ENCODE measurements at places on chromosomes 7 and 10.

GRCh38 chr10:87664276-87664701 is 4.6 kb downstream of the PAPSS2 start:
- no peak for DNase-seq

DNA sequence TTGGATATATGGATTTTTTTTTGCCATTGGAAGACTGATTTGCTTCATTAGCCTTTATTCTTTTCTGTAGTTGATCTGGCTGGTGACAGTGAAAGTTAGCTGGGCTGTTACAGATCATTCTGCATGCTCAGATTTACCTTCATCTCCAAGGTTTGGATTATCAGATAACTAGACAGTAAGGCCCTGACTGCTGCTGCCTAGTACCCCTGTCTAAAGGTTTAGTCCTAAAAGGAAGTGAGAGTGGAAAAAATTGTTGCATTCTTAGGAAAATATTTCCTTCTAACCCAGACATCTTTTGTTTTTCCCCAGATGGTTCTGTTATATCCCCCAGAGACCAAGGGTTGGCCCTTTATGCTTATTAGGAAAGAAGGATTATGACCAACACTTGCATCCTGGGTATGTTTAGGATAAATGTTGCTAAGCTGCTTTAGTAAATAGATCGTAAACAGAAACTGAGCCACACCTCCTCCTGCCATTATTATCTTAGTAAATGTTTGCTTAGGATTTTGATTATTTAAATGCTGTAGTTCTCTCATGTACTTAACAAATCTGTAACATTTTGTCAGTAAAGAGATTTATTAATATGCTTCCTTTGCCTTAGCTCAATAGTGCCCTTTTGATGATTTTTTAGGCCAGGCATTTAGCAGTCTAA is 44.4 kb downstream of the MCU start:
- DNase-seq: no peak

GRCh38 chr7:26863518-26864308 is 677 bp downstream of the SKAP2 start:
- DNase-seq: no peak

DNA sequence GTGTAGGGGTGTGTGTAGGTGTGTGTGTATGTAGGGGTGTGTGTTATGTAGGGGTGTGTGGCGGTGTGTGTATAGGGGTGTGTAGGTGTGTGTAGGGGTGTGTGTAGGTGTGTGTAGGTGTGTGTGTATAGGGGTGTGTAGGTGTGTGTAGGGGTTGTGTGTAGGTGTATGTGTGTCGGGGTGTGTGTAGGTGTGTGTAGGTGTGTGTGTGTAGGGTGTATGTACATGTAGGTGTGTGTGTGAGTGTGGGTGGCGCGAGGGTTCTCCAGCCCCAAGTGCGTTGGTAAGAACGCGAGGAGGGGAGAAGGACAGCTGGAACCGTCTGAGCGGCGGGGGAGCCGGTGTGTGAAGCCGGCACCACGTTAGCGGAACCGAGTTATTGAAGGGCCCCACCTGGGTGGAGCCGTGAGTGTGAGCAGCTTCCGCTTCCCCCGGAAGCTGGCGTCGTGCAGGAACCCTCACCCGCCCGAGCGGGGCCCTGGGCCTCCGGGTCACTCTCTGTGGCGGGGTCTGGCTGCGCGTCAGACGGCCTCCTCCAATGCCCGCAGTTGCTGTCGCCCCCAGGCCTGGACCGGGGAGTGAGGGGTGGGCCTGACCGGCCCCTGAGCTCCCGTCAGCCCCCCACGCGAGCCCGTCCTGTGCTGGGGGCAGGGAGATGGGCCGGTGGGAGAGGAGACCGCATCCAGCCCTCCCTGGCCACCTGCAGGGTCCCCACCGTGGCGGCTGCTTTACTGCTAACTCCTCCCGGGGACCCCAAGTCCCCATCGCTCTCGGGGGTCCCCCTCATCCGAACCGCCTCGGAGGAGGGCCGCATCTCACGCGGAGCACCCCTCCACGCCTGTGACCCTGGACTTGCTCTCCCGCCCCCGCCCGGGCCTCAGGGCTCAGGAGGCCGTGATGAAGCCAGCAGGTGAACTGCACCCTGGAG is 49.6 kb upstream of the PSMG3 start:
- DNase-seq: no peak

DNA sequence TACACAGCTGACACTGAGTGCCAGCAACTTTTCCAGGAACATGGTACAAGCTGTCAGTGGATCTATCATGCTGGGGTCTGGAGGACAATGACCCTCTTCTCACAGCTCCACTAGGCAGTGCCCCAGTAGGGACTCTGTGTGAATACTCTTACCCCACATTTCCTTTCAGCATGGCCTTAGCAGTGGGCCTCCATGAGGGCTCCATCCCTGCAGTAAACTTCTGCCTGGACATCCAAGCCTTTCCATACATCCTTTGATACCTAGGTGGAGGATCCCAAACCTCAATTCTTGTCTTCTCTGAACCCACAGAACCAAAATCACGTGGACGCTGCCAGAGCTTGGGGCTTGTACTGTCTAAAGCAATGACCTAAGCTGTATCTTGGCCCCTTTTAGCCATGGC is 116.8 kb downstream of the IQUB start:
- DNase-seq: no peak

GRCh38 chr10:132910901-132911785 is 31.2 kb downstream of the CFAP46 start:
- peak; percentile 47 for DNase-seq

DNA sequence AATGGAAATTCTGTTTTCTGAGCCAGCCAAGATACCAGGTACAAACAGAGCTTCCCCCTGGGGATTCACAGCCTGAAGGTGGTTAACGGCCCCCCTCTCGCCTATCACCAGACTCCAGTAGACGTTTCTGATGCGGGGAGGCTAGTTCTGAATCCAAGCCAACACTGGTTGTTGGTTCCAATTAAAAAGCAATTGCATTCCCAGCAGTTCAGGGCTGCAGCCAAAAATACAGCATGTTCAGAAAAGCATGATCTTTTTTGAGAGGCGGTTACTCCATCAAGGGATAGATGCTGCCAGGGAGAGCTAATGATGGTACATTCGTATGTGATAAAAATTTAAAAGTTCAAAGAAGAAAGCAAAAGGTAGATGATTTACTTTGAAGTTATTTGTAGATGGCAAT is 481.0 kb downstream of the GALNT17 start:
- peak; percentile 63 for DNase-seq

GRCh38 chr10:21520509-21520908 is 5.0 kb downstream of the SKIDA1 start:
- DNase-seq: peak; percentile 62

DNA sequence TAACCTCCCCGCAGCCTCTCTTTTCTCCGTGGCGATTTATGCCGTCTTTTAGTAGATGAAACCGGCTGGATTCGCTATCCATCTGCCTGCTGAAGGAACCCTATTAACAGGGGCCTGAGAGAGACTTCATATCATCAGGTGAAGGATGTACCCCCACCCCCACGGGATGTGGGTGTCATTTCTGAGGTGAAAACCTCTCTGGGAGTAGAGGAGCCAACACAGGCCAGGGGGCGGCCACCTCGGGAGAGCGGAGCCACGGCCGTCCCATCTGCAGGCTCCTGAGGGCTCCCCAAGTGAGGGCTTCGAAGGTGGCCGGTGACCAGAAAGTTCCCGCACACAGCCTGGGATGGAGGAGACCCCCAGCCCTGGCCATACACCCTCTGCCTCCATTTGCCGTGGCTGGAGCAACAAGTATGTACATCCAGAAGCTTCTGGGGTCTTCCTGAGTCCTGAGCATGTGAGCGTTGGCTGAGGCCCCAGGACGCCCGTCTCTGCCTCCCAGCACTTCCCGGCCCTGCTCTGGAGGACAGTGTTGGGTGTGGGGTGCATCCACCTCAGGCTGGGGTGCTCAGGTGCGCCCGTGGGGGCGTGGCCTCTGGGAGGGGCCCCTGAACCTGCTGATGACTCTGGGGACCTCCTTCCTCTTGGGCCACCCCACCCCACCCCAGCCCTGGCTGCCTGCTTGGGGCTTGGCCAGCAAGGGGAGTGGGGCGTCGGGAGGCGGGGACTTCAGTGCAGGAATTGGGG is 84.7 kb downstream of the NKX6-2 start:
- no peak for DNase-seq

DNA sequence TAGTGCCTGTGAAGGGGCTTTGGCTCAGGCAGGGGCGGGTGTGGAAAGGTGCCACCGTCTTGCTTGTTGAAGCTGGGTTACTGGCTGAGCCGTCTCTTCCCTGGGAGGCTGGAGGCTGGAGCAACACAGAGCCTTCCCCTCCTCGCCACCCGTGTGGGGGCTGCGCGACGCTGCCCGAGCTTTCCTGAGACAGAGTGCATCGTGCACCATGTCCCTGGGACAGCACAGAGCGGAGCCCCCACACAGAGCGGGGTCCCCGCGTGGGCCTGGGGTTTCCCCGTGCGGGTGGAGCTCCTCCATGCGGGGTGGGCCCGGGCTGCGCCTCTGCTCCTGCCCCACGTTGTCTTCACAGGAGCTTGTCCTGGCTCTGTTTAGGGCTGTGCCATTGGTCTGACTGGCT is 69.9 kb downstream of the INPP5A start:
- DNase-seq: no peak

- no peak for DNase-seq
Observed at GRCh38 chr7:138400400-138400886, 59.6 kb upstream of the TRIM24 start.

DNA sequence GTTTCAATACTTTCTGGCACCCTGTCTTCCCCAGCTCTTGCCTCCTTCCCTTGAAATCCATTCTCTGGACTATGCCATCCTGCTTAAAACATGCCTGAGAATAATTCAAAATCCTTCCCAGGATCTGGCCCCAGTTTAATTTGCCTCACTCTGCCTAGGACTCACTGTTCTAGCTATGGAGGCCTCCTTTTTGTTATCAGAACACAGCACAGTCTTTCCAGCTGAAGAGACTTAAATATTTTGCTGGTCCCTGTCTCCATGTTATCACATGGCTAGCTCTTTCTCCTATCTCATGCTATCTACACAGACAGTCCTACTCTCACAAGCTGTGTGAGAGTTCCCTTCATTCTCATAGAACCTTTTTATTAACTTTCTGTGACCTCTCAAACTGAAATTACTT is 194.8 kb downstream of the RNLS start:
- no peak for DNase-seq

DNA sequence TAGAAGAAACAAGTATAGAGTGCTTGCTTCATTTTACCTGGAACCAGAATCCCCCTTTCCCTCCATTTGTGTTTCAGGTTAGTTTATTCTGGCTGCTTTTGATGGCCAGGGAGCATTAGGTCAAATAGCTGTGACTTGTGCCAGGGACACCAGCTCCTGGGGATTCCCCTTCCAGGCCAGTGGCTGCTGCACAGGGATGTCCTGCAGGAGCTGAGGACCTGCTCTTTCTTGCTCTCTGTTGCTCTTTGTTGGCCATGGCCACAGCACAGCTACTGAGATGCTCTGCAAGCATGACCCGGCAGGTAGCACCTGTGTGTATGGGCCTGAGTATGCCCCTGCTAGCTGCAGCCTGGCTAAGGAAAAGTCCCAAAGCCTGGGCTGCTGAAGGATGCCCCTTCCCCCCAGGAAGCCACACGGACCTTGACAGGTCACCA is 208.9 kb downstream of the EBF3 start:
- DNase-seq: no peak

DNA sequence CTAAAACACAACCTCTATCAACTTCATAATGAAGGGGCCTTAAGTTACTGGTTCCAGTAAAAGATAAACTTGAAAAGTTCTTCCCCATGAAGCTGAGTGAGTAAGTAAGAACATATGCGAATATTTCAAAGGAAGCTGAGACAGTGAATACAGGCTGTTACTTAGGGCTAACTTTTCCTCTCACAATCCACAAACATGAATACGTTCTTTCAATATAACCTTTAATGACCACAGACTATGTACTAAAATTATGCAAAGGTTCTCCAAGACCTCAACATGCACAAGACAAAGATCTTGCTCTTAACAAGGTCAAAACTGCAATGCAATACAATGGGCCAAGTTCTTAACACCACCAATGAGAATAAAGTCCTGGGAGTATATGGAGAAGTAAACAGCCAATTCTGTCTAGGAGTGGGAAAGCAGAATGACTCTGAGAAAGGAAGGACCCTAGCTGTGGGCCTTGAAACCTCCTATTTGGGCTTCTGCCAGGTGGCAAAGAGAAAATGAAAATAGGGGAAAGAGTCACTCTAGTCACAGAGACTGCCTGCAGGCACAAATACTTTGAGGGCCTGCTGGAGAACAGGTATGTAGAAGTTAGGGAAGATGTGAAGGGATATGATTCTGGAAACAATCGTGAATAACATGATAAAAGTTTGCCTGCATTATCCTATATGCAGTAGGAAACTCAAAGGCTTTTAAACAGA is 43.7 kb downstream of the OSBPL3 start:
- DNase-seq: no peak

- DNase-seq: no peak
Observed at GRCh38 chr7:138746073-138746472, 44.9 kb upstream of the SVOPL start.

- DNase-seq: no peak
Observed at GRCh38 chr10:70481105-70481504, 2.5 kb downstream of the PALD1 start.

DNA sequence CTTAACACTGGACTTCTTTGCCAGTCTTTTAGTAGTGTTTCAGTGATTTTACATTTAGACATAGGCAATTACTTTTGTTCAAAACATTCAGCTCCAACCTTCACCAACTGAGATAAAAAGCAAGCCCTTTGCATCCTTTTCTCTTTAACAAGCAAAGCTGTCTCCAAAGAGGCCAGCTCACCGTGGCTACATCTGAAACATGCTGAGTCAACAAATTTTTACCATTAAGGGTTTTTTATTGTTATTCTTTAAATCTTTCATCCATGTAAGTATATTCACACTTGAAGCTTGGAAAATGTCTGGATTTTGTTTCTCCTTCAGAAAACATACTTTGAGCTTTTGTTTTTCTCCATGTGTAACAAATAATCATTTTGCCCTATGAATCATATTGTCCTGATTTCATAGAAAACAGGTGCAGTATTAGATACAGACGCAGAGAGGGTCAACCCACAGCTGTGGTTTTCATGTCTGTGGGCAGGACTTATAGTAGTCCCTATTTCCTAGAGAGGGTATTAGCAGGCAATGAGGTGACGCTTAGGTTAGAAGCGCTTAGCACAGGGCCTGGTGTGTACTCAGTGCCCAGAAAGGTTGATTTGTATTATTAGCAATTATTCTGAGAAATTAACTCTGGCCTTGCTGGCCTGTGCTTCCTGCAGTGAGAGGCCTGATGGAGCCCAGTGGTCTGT is 99.5 kb downstream of the MKI67 start:
- no peak for DNase-seq

GRCh38 chr7:116524221-116524608 is 621 bp upstream of the CAV1 start:
- DNase-seq: no peak

DNA sequence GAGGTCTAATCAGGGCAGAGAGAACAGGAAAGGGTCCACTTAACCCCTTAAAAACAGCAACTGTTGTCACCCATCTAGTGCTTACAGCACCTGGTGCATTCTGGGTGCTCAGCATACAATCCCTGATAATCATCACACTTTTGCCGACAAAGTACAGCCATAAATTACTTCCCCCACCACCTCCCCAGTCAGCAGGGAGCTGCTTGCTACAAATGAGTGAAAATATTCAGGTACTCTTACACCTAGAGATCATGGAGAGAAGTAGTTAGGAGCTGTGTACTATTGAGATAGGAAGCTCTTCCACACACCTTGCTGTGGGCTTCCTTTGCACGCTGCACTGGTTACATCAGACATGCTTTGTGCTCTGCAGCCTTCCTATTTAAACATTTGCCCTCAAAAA is 723.5 kb upstream of the GALNT17 start:
- no peak for DNase-seq
